ENCODE measurements at places on chromosomes 4 and X.

DNA sequence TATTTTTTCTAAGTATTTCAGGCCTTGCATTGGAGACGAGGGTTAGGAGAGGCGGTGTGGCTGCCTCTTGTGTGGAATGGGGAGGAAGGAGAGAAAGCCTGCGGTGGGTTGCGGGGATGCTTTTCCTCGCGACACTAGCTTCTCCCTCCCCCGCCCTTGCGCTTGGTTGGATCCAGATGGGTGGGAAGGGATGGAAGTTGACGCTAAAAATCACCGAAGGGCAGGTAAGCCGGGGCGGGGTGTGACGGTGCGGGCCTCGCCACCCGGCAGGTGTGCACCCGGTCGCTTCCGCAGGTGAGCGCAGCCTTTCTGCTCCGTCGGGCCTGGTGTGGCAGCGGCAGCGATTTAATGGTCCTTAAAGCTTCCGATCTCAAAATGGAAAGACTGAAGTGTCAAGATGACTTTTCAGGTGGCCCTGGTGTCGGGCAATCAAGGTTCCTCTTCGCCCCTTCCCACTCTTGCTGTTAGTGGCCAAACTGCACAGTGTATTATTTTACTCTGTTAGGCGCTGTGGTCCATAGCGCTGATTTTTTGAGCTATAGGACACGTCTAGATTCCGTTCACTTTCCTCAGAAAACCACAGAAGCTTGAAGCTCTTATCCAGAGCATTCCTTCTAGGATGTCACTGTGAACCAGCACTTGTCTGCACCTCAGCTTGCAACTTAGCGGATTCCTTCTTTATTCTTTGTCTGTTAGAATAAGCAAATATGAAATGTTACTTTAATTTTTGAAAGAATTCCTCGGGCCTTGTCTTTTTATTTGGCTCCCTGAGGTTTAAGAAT lies 765 bp downstream of the ENOPH1 start:
- no peak for DNase-seq

DNA sequence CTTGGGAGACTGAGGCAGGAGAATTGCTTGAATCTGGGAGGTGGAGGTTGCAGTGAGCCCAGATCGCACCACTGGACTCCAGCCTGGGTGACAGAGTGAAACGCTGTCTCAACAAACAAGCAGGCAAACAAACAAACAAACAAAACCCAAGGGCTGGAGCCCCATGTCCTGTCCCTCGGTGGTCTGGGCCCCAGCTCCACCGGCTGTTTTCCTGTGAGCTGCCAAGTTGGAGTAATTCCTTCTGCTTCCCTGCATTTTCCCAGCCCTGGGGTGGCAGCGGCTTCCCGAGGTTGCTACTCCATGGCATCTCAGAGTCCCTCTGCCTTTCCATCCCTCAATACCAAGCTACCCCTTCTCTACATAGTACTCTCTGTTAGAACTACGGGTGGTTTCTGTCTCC lies 43.2 kb downstream of the RGS12 start:
- no peak for DNase-seq

DNA sequence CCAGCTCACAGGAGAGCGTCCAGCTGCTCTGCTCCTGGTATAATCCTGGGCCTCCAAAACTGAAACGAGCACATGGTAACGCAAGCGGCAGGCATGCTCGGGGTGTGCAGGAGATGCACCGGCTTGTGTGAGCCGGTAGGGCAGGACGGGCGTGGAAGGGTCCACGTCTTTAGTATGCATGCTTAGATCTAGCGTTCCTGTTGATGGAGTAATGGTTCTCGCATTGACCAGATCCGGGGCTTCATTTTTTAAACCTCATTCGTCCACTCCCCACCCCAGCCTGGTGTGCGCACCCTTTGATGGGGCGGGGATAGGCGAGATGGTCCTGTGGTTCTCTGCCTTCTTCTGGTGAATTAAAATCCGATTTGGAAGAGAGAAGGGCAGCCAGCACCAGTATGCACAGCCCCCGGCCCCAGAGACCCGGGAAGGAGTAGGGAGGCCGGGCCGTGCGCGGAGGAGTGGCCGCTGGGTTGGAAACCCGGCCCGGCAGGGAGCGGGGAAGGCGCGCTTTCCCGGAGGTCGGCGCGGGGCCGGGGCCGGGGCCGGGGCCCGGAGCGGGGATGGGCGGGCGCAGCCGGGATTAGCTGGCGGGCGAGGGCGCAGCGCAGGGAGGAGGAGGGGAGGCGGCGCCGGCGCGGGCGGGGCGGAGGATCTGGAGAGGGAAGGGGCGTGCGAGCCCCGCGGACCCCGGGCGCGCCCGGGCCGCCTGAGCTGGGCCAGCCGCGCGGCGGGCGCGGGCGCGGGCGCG lies 39.9 kb downstream of the FAM149A start:
- DNase-seq = no peak

DNA sequence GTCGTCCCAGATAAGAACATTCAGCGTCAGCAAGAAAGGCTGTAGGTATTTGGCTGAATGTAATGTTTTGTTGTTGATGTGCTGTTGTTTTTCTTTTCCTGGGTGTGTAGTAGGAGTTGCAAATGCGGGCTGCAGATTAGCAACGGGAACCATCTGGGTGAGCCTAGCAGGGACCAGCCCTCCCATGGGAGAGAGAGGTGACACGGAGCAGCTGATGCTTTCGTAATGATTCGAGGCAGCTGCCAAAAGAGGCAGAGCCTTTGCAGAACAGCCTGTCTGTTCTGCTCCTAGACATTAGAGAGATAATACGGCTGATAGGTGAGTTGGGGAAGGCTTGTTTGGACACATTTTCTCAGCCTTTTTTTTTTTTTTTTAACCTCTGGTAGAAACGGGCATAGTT lies 25.3 kb downstream of the ARSF start:
- DNase-seq = no peak

GRCh38 chr4:118270492-118270891 lies 82.3 kb downstream of the PRSS12 start:
- no peak for DNase-seq

DNA sequence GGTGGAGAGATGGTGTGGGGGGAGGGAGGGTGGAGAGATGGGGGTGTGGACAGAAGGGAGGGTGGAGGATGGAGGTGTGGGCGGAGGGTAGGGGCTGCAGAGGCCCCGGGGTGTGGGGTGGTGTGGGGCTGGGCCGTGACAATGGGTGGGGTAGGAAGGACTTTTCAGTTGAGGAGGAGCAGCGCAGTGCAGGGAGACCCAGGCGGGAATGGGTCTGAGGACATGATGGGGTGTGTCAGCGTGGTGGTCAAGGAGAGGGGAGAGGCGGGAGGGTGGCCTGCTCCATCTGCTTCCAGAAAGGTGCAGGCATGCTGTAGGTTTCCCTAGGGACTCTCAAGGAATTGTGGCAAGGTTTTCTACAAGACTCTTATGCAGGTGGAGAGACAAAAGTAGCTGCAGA lies 48.9 kb downstream of the RGS12 start:
- no peak for DNase-seq

DNA sequence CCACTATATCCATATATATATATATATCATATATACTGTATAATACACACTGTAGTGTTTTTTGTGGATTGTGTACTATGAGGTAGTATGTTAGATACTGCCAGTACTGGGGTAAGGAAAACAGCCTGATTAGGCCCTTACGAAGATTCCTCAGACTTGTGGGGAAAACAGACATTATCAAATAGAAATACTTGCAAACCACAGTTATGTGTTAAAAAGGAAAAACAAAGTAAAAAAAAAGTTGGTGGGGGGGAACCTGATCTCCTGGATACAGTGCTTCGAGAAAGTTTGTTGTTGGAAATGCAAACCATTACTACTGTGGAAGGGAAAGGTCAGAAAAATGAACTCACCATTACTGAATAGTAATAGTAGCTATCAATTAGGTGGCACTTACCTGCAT lies 53.0 kb downstream of the PKD2 start:
- DNase-seq = no peak

- DNase-seq = no peak
Measured at GRCh38 chr4:96136056-96136455, 296.2 kb downstream of the PDHA2 start.

DNA sequence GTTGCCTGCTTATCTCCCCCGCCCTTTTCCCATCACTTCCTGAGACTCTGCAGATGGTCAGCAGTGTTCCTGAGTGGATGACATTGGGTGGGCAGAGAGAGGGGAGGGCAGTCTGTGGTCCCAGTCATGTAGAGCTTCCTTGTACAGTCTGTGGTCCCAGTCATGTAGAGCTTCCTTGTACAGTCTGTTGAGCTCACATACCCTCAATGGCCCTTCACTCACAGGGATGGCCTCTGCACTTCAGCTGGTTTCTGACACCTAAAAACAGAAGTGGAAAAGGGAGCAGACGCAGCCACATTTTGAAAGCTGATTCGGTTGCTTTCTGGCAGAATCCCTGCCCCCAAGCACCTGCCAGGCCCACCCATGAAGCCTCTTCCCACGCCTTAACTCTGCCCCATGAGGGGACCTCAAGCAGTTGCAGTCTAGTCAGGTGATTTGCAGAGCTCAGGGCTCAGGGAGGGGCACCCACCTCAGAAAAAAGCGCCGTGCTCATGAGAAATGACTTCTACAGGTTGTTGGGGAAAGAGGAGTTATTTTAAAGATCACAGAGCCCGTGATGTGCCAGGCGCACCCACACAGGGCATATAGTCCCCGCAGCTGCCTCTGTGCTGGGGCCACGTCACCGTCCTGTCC lies 3.6 kb upstream of the TMEM271 start:
- no peak for DNase-seq

GRCh38 chr4:163385466-163385865 lies 41.8 kb downstream of the NPY5R start:
- no peak for DNase-seq

- no peak for DNase-seq
Measured at GRCh38 chr4:40269133-40269532, 66.0 kb upstream of the CHRNA9 start.

GRCh38 chr4:40316782-40317635 lies 18.1 kb upstream of the CHRNA9 start:
- peak; percentile 15 for DNase-seq

GRCh38 chr4:62490635-62491034 lies 1290.5 kb downstream of the ADGRL3 start:
- DNase-seq = no peak

DNA sequence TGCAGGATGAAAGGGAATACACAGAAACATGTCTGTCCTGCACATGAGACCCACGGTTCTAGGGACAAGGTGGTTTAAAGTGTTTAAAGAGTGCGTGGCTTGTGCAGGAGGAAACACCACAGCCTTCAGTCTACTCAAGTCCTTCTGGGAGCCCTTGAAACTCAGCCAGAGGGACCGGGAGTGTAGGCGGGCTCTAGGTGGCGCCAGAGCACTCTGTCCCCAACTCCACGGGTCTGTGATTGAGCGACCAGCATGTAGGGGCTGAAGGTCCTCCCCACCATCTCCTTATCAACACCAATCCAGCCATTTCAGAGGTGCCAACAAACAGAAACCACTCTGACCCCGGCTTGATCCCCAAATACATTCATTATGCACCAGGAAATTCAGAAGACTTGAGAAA lies 82.0 kb upstream of the CLDN34 start:
- no peak for DNase-seq

DNA sequence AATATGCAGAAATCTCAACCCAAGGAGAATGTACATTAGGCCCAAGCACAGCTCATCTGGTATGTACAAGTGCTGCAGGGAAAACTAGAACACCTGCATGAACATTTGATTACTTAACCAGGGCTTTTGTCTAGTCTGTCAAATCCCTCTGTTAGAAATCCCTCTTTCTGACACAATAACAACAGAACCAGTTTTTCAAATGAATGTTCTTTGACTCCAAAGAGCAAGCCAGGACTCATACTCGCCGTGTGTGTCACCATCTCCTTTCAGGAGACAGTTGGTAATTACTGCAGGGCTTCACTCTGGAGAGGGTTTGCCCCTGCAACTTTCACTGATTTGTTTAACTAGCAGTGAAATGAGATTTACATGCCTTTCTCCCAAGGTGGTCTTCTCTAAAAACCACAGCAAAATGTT lies 143.0 kb upstream of the FAM241A start:
- no peak for DNase-seq

DNA sequence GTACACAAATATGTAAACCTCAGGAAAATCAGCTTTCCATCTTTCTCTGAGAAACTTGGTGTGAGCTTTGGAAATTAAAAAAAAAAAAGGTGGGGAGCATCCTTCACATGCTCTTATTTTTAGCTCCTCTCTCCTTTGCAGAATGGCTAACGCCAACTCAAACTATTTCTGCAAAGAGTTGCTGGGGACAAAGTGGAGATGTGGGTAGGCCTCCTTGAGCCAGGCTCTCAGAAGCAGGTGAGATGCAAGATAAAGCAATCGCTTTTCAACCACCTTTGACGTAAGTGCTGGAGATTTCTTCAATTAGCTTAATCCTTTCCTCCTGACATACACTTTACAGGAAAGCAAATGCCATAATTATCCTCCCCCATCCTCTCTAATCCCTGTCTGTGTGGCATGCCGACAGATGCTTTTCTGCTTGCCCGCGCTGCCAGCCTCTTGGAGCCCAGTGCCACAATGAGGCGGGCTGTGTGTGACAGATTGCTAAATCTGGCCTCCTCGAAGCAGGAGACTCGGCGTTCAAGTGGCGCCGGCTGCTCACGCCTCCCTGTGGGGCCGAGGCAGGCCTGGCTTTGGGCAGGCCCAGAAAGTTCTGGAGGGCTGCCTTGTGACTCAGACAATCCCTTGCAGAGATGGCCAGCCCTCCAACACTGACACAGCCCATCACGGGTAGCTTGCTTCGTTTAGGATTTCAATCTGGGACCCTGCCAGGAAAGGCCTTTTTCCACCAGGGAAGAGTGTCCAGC lies 64.9 kb upstream of the SOD3 start:
- no peak for DNase-seq

GRCh38 chr4:86156531-86156930 lies 203.3 kb downstream of the MAPK10 start:
- no peak for DNase-seq

- no peak for DNase-seq
Measured at GRCh38 chr4:140315970-140316369, 57.5 kb upstream of the SCOC start.

- peak; percentile 80 for DNase-seq
Measured at GRCh38 chr4:6200011-6200921, at the start of gene JAKMIP1. TSS of gene JAKMIP1 (minus strand) at chr4:6200549. CDS start at chr4:6112850, 87,699 bp downstream.

DNA sequence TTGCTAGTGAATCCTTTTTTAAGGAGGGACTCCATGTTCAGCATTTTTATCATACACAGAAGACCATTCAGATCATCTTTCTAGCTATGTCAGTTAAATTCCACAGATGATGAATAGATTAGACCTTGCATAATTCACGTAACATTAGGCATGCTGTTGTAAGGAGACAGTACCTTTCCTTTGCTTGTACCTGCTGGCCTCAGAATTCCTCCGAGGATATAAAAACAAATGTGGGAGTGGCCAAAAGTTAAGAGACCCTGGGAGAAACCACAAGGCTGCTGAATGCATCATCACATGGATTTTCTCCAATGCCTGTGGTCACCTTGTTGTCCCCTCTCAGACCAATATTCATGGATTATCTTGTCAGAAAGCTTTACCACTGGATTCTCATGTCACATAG lies 201.4 kb downstream of the MAGEB17 start:
- DNase-seq = no peak

- DNase-seq = no peak
Measured at GRCh38 chr4:148790691-148791090, 348.5 kb upstream of the NR3C2 start.

DNA sequence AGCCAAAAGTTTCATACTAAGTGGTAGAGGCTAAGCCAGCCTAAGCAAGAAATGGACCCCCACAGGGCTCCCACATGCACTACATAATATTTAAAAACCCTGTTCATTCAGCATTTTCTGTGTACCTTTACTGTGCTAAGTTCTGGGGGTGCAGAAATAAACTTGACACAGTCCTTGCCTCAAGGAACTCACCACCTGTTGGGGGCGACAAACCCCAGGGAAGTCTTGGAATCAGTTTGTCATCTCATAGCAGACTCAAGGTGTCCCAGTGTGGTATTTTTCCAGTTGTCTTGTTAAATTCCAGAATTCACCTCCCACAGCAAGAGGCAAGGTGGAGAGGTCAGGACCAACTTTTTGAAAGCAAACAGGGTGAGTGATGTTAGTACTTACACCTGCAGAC lies 43.1 kb downstream of the ATG4A start:
- DNase-seq = no peak

GRCh38 chr4:159017323-159018026 lies 85.4 kb upstream of the RAPGEF2 start:
- no peak for DNase-seq

All from effector memory CD4-positive, alpha-beta T cell (primary cell).